ENCODE measurements at places on chromosomes 12 and 14.
A peak's percentile ranks its signal among the peaks of the same experiment; 100 is the strongest.

DNA sequence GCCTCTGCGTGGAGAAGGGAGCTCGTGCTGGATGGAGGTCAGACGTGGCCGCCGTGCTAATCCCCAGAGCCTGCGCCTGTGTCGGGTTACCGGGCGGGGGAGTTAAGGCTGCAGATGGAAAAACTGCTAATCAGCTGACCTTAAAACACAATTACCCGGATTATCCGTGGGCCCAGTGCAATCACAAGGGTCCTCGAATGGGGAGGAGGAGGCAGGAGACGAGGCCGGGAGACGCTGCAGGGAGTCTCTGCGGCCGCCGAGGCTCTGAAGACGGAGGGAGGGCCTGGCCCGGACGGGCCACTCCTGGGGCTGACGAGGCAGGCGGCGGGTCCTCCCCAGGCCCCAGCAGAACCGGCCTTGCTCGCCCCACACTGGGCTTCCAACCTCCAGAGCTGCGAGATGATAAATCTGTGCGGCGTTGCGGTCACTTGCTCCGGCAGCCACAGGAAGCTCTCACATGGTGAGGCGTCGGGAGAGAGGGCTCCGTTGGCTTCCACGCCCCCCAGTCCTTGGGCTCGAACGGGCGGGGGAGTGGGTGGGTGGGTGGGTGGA is 32.9 kb upstream of the FBRSL1 start:
- DNase-seq: no peak

GRCh38 chr14:90193925-90194324 is 62.4 kb upstream of the PSMC1 start:
- no peak for DNase-seq

- DNase-seq: peak; percentile 76
These were observed 32.6 kb upstream of the PLEKHG3 start for GRCh38 chr14:64671591-64671990.

DNA sequence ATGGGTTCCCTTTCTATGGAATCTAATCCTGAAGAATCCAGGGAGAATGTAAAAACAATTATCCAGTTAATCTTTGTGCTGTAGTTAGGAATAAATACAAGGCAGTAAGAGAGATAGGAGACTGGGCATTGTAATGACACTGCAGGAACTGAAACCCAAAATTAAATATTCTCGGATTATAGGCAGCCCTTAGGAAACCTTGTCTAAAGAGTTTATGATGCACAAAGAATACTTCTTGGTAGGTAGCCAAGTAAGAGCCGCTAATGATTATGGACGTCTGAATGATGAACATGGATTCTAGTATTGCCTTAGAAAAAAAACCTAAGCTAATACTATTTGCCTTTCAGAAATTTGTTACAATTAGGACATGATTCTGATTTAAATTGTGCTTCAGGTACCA is 165.4 kb upstream of the LRIG3 start:
- no peak for DNase-seq

DNA sequence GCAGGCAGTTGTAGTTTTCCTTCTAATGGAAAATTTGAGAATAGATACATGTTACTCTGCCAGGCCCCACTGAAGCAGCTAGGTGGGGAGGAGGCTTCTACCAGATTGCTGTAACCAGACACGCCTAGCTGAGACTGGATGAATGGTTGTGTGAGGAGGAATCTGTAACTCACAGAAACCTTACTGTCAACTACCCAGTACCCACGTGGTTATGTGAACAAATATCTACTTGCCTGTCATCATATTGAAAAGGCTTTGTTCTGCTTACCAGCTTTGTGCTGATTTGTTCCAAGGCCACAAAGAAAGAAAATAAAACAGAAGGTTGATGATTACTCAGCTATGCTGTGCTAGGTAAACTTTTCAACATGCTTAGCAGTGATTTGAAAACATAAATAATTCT is 167.2 kb downstream of the CAPZA3 start:
- DNase-seq: no peak

GRCh38 chr14:52792097-52792415 is 649 bp upstream of the GNPNAT1 start:
- DNase-seq: no peak

DNA sequence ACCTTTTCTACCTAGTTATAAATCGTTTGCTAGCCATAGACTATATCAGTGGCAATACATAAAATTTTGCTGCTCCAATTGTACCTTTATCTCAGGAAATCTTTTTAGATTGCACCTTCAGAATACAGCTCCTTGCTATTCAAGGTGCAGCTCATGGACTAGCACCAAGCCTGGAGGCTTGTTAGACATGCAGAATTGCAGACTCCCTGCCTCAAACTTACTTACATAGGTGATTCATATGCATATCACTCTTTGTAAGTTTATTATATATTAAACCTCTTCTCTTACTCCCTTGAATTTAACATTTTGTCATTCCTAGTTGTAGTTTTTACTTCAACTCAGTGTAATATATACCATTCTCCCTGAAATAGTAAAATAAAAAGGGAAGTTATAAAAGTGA is 195.4 kb upstream of the PDZRN4 start:
- DNase-seq: no peak

DNA sequence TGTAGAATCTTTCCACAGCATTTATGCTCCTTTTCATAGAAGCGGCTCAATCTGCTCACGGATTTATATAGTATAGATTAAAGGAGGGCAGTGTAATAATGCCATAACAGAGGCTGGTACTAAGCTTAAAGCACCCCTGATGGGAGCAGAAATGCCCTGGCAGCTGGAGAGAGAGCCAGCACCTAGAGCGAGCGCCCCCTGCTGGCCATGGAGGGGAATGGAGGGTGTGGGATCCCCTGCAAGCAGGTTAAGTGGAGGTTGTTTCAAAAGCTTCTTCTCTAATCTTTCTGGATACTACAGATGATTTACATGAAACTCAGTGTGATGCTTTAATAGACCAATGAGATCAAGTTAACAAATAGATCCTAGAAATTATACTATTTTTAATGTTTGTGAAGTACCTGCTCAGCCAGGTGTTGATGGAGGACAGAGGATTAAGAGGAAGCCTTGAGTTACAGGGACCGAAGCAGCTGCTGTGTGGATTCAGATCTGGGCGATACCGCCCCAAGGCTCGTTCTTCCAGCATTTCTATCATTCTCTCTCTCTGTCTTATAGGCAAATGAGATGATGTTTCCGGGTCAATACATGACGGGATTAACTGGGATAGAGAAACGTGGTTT is 1519.3 kb upstream of the TMEM132C start:
- peak; percentile 74 for DNase-seq

DNA sequence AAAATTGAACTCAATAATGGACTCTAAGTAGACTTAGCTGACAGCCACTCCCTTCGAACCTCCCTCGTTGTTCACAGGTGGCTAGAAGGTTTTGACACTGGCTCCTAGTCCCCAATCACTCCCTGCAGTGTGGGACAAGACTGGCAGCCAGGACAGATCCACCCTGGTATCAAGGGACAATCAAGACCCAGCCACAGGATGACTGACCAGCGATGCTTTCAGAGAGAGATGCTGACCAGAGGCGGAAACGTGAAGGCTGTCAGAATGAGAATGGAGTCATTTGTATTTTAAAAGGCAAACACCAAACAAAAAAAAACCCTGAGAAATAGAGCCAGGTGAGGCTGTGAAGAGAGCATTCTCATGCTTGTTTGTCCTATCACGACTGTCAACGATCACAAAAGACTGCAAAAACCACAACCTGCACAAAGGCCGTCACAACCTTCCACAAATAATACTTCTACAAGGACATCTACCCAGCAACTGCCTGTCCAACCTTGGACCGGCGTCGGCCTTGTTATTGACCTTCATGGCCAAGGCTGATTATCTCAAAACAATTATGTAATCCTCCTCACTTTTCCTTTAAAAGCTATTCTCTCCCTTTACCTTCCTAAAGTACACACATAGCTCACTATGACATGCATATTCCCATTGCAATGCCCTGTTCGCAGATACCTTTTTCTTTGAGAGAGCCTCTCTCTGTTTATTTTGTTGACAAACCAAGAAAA is 13.2 kb downstream of the EIF5 start:
- no peak for DNase-seq

DNA sequence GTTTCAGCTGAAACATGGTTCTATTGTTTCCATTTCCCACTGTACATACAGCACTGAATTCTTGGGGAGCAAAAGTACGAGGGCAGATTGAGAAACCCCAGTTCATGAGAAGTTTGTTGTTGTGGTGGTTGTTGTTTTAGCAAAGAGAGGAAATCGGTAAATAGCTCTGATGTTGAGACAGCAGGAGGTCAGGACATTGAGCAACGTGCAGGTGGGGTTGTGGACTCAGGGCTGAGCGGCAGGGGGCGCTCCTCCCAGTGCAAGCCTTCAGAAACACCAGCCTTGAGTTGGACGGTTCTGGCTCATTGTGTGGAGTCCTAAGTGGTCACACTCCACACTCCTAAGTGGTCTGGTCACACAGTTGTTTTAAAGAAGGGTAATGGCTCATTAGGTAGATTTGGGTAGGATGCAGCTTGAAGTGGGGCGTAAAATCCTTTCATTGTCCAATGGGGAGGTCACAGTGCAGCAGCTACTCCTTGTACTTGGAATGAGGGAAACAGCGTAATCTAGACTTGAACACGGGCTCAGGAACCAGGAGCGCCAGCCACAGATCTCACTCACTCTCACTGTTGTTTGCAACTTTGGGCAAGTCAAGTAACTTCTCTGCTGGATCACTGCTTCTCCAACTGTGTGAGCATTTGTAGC is 14.5 kb upstream of the PWP1 start:
- no peak for DNase-seq

GRCh38 chr14:105881021-105881930 is 354.9 kb downstream of the TMEM121 start:
- no peak for DNase-seq

DNA sequence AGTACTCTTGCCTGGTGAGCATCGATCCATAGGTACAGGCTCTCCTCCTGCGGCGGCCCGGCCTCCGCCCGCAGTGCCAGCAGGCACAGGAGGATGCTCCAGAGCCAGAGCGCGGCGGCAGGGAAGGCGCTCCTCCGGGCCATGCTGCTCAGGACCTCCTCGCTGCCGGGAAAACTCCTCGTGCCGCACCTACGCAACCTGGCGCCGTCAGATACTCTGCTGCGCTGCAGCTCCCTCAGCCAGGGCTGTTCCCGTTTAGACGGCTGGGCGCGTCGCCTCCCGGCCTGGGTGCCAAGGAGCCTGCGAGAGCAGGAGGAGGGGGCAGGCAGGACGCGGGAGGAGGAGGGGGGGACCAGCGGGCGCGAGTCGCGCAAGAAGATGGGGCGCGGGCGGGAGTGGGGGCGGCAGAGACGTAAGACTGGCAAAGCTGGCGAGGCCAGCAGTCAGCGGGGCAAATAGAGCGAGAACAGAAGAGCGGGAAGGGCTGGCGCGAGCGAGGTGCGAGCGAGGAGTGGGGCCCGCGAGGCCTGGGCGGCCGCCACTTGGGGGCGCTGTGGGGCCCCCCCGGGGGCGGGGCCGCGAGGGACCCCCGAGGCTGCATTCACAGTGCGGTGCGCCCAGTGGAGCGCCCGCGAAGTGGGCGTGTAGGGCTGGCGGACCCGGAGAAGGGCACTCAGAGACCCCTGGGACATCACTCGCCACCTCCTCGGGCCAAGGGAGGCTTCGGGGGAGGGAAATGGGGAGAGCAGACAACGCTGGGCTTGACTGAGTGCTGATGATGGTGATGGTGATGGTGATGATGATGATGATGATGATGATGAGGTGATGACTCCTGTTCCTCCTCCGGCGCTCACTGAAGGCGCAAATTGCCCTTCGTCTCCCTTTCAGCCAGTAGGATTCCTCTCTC is at the start of gene WIF1:
TSS of gene WIF1 (minus strand) at position 257 of the 907 bp plus-strand sequence. CDS start at position 143, 114 bp downstream.
- DNase-seq: no peak

DNA sequence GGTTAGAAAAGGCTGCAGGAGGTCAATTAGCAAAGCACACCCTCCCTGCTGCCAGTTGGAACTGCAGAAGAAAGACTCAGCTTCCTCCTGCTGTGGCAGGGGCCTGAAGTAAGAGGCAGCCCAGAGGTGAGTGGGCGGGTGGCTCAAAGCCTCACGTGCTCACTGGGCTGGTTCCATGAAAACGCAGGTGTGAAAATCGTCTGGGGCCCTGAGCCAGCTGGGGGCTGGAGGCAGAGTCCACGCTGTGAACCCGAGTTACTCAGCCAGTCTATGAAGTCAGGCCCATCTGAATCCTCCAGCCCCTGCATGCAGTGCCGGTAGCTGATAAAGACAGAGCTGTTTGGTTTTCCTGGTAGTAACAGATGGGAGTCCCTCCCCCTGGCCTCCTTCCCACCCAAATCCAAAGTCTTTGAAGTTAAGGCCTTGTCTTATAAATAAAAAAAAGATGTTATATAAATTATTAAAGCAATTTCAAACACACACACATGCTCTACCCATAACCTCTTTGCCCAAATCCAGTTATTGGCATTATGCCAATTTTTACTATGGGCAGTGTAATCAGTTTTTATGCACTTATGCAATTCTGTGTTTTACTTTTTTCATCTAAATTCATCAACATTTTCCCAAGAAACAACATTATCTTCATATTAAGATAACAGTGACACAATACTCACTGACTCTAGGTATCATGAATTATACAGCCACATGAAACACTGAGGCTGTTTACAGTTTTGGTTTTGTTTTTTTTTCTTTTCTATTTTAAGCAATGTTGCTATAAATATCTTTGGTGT is 57.9 kb upstream of the PNMA1 start:
- no peak for DNase-seq

- no peak for DNase-seq
These were observed 58.4 kb downstream of the SPTSSA start for GRCh38 chr14:34403646-34404045.

GRCh38 chr12:51926064-51926632 is 18.8 kb downstream of the ACVRL1 start:
- no peak for DNase-seq

- peak; percentile 80 for DNase-seq
These were observed 234.0 kb downstream of the SPTSSA start for GRCh38 chr14:34227834-34228649.

- DNase-seq: peak; percentile 26
These were observed 31.4 kb downstream of the TMEM233 start for GRCh38 chr12:119624966-119625365.

DNA sequence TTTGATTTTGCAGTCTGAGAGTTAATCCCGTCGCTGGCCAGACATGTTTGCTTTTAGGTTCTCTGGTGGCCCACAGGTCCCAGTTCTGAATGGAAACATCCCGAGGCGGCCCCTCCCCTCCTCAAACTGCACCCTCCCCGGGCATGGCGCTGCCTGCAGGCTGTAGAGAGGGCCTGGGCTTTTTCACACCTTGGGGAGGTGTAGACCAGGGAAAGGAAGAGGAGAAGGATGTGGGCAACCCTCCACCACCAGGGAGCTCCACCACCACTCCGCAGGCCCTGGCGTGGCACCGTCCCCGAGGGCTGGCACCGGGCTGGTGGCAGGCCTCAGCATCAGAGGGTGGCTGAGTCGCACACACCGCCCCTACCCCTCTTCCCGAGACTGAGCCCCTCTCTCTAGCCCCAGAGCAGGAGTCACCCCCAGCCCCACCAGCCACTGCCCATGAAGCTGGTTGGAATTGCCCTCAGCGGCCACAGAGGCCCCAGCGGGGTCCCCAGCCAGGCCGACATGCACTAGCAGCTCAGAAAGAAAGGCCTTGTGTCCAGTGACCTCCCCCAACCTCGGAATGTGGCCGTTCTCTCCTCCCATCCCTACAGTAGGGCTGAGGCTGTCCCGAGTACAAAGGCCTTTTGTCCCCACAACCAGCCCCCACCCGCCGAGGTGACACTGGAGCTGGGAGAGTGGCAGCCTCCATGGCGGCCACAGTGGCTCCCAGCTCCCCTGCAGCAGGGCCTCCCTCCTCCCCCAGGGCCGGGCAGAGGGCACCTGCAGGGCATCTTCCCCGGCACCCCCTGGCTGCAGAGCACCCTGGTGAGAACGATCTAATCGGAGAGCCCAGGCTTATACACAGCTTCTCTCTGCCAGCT is 23.5 kb upstream of the INF2 start:
- peak; percentile 61 for DNase-seq

GRCh38 chr12:105659355-105660075 is 329.0 kb downstream of the C12orf75 start:
- DNase-seq: peak; percentile 66

GRCh38 chr12:20452496-20453010 is 84.2 kb downstream of the PDE3A start:
- DNase-seq: no peak
